Suppressor macrophage treated with lipopolysaccharide for 4 hours (primary cell): ENCODE measurements at places on chromosomes 1 and 21.
A peak's percentile ranks its signal among the peaks of the same experiment; 100 is the strongest.

DNA sequence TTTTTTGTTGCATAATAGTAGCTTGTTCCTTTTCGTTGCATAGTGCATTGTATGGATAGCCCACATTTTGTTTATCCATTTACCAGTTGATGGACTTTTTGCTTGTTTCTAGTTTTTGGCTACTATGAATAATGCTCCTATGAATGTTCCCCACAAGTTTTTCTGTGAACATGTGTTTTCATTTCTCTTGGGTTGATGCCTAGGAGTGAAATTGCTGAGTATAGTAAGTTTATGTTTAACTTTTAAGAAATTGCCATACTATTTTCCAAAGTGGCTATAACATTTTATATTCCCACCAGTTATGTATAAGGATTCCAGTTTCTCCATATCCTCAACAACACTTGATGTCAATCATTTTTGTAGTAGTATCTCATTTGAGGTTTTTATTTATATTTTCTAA, 84.8 kb upstream of the CACYBP start:
- peak; percentile 23 for DNase-seq

- DNase-seq: no peak
Measured at GRCh38 chr21:34531399-34531798, 19.4 kb upstream of the KCNE1 start.

GRCh38 chr1:92901699-92902405, 59.4 kb downstream of the DIPK1A start:
- DNase-seq: no peak

DNA sequence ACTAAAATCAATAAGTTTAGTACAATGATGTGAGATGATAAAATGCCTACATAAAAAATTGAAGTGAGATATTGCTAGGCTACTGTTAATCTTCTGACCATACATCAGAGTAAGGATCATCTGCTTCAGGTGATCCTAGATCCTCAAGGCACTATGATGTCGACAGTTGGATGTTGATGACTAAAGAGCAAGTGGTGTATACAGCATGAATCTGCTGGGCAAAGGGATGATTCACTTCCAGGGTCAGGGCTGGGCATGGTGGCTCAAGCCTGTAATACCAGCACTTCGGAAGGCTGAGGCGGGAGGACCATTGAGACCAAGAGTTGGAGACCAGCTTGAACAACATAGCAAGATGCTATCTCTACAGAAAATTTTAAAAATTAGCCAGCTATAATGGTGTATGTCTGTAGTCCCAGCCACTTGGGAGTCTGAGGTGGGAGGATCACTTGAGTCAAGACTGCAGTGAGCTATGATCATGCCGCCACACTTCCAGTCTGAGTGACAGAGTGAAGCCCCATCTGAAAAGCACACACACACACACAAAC, 24.6 kb downstream of the NUF2 start:
- peak; percentile 1 for DNase-seq

DNA sequence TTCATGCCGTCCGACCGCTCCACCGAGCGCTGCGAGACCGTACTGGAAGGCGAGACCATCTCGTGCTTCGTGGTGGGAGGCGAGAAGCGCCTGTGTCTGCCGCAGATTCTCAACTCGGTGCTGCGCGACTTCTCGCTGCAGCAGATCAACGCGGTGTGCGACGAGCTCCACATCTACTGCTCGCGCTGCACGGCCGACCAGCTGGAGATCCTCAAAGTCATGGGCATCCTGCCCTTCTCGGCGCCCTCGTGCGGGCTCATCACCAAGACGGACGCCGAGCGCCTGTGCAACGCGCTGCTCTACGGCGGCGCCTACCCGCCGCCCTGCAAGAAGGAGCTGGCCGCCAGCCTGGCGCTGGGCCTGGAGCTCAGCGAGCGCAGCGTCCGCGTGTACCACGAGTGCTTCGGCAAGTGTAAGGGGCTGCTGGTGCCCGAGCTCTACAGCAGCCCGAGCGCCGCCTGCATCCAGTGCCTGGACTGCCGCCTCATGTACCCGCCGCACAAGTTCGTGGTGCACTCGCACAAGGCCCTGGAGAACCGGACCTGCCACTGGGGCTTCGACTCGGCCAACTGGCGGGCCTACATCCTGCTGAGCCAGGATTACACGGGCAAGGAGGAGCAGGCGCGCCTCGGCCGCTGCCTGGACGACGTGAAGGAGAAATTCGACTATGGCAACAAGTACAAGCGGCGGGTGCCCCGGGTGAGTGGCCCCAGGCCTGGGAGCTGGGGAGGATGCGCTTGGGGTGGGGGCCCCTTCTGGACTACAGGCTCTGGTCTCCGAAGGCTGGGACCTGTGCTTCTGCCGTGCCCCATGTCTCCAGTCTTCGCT, 1.1 kb downstream of the SKI start:
- DNase-seq: peak; percentile 81

DNA sequence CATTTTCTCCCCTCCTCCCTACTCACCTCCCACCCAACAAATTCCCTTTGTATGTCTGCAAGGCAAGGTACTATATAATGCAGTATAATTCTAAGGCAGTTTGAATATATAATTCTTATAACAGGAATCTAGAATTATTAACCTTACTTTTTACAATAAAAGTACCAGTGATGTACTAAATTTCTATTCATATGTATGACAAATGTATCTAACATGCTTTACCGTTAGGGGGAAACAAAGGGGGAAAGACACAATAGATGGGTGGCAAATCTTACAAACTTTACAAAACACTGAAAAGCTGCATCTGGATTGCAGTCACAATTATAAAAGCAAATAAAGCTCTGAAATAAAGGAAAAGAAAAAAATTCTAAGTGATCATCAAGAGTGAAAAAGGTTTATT, 2.3 kb downstream of the PIK3R3 start:
- no peak for DNase-seq

- no peak for DNase-seq
Measured at GRCh38 chr1:243440406-243440805, 184.6 kb downstream of the SDCCAG8 start.

GRCh38 chr1:10943991-10944730, 68.3 kb upstream of the TARDBP start:
- peak; percentile 8 for DNase-seq

DNA sequence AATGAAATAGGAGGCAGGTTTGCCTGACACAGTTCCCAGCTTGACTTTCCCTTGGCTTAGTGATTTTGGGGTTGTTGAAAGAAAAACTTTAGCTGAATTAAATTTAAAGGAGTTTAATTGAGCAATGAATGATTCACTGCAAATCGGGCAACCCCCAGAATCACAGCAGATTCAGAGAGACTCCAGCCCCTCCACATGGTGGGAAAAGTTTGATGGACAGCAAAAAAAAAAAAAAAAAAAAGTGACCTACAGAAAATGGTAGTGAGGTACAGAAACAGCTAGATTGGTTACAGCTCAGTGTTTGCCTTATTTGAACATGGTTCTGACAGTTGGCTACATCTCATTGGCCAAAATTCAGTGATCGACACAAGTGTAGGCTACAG, 12.6 kb upstream of the IFNAR2 start:
- no peak for DNase-seq

DNA sequence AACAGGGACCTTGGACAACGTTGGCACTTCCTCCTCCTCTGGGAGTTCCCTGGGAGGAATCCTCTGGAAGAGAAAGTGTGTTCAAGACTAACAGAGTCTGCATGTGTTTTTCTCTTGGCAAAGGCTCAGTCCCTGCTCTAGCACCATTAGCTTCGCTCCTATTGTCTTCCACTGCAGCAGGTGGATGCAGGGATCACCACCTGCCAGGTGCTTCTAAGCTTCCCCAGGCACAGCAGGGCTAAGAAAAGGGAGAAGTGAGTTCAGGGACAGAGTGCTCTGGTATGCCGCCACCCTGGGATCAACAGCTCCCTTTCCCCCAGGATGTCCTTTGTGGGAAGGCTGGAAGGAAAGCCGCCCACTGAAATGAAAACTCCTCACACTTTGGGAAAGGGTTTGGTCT, 43.9 kb upstream of the IL20 start:
- DNase-seq: no peak

DNA sequence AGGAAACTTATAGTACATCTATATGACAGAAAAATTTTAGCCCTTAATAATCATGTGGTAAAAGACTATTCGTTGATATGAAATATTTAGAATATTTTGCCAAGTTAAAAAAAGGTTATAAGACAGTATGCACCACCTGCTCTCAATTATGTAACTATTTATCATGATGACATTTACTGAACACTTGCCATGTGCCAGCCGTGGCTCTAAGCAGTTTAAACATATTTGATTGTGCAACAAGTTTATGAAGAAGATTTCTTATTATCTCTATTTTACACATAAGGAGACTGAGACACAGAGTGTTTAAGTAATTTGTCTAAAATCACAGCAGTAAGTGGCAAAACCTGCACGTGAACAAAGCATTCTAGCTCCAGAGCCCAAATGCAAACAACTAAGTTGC, 199.3 kb upstream of the JUN start:
- no peak for DNase-seq

- no peak for DNase-seq
Measured at GRCh38 chr1:180135535-180135934, 19.1 kb upstream of the QSOX1 start.

GRCh38 chr1:169015464-169015863, 91.0 kb upstream of the ATP1B1 start:
- DNase-seq: no peak

DNA sequence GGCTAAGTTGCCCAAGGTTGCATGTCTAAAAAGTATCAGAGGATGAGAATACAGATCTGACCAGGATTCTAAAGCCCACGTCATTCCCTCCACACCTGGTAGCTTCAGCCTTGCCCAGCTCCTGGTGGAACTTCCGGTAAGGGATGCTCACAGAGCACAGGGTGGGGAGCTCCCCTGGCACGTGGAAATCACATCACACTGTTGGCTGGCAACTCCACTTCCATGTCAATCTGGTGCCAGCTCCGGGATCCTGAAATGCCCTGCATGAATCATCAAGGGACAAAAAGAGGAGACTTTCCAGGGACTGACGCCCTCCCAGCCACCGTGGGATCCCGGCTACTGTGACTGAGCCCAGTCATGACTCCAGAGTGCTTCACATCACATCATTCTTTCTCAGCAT, 12.4 kb upstream of the BCAR3 start:
- peak; percentile 42 for DNase-seq

DNA sequence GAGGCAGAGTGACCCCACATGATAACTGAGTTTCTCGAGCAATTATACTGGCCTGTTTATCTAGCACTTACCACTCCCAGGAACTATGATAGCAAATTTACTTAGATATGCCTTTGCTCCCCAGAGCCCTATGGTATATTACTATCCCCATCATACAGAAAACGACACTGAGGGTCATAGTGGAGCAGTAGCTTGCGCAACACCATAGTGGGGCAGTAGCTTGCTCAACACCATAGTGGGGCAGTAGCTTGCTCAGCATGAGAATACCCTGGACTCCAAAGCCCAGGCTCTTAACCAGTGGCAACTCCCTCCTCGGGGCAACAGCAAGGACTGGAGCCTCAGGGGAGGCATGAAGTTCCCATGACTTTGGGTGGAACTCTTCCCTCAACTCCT, 211.9 kb downstream of the NPHP4 start:
- no peak for DNase-seq

DNA sequence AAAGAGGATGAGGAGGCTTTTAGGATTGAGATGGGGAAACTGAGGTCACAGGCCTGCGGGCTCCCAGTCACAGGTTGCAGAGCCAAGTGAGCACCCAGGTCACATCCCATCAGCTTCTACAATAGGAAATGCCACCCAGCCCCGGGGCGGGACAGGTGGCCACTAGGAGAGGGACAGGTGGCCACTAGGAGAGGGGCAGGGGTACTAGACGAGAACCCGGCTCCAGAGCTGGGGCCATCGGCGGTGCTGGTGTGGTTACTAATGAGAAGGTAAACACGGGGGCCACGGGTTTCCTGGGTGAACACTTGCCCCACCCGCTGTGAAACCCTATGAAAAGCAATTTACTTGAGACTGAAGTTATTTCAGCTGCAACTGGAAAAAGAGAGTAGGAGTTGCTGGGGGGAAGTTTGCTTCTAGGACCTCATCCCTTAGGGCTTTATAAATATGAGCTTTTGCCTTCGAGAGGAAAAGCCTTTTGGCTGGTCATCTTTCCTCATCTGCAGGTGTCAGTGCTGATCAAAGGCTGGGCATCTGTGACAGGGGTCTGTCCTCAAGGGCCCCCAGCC, 52.5 kb downstream of the MRPL37 start:
- DNase-seq: no peak

DNA sequence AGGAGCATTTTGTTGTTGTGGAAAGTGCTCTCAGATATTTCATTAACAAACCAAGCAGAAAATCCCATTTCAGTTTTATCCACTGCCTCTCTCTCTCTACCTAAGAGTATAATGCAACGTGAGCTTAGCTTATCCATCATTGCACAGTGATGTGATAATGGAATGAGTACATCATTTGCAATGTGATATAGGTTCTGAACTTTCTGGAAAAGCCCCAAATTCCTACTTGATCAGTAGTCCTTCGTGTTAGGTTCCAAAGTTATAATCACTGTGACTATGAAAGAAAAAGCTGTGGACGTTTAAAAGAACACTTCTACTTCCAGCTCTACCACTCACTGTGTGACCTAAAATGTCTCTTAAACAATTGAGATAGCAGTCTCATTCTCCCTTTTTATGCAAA, 76.4 kb upstream of the PRMT6 start:
- DNase-seq: no peak

DNA sequence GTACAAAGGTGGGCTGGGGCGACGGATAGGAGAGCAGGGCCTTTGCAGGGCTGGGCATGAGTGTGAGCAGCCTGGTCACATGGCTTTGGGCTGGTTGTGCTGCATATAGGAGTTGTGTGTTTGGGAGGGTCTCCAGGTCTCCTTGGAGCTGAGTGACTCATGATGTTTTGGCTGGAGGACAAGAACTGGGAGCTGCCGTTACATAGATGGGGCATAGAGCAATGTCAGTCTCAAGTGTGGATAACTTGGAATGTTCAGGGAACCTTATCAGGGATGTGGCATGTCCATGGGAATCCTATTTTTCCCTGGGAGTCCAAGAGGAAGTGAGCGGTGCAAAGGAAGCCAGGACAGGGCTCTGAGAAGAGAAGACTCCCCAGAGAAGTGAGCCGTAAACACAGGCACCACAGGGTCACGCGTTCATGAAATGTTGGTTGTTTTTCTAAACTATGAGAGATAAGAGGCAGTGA, 136.4 kb upstream of the KCNE2 start:
- no peak for DNase-seq

GRCh38 chr1:247415423-247416361, at the start of gene NLRP3:
Gene NLRP3, plus strand, starts transcription at chr1:247416173. Its CDS starts 2,628 bp downstream, at chr1:247418801.
- DNase-seq: peak; percentile 89

GRCh38 chr1:64575881-64576676, 106.2 kb downstream of the CACHD1 start:
- DNase-seq: no peak

DNA sequence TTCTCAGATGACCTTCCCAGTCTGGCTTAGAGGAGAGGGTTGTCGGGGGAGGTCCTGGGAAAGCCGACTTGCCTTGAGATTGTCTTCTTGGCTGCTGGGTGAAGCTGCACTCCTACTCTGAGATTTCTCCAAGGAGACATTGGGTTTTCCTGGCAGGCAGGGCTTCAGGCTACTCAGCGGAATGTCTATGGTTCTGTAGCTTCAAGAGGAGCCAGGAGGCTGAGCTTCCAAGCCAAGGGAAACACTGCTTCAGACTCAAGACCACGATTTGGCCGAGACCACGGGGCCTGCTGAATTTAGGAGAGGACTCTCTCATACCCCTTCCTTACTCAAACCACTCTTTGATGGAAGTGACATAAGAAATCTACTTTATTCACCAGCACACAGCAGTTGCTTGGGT, 67.8 kb downstream of the NTMT2 start:
- DNase-seq: no peak
